ENCODE measurements at places on chromosomes 4 and X. TPM values are rescaled to one million over a fixed set of nuclear protein-coding genes. Genes with fewer than 3 reads are reported as not detected.

SLC10A4 gene
- total RNA-seq, result 10.1 TPM

GRCh38 chr4:185201977-185202962, 1.5 kb downstream of the CFAP97 start:
- H3K4me3 ChIP-seq, result peak overlapping the region; percentile 90
- peak overlapping the region; percentile 98 for H3K27ac ChIP-seq
- peaks cover 3% of the 10 kb centered on the region for H3K27me3 ChIP-seq
- peaks cover 32% of the 10 kb centered on the region for H3K4me1 ChIP-seq

DNA sequence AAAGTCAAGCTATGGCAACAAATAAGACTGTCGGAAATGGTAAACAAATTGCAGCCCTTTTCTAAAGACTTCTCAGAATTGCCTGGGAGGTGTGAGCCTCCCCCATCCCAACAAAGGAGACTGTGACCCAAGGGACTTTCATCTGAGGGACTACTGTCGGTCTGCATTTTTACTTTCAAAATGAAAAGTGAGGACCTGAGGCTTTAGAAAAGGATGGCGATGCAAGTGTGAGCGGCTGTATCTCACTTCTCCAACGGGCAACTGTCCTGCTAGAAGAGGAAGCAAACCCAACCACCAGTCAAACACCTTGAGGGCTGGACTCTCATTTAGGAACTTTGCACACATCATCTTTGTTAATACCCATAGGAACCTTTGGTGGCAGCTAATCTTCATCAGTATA, 62.6 kb upstream of the CLNK start:
- H3K36me3 ChIP-seq, result no peaks in the 10 kb centered on the region
- H3K27me3 ChIP-seq, result no peaks in the 10 kb centered on the region
- no peak overlapping the region for H3K4me3 ChIP-seq
- H3K4me1 ChIP-seq, result peaks cover 11% of the 10 kb centered on the region
- DNase-seq, result no peak

DNA sequence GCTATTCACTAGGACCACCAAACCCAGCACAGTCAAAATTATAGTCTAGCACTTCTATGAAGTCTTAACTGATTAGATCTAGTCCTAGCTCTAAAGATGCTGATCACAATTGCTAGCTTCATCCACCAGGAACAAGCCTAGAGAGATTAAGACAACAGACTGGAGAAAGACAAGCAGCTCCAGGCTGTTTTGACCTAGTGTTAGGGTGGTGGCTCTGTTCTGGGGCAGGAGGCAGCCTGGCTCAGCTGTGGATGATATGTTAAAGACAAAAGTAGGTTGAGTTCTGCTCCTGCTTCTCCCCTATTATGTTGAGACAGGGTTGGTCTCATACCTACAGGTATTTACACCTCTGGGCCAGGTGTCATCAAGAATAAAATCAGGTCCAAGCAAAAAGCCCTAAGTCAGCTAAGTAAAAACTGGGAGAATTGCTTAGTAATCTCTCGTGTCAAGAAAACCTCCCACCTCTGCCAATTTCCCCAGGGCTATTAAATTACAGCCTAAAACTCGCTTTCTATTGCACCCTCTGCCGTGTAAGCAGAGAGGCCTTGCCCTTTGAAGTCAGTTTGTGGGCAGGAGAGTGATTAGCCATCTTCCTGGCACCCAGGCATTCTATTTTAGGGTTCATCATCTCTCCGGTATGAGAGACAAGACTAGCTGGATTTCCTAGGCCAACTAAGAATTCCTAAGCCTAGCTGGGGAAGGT, 39.9 kb downstream of the RAB40AL start:
- no peaks in the 10 kb centered on the region for H3K27me3 ChIP-seq
- no peaks in the 10 kb centered on the region for H3K36me3 ChIP-seq
- H3K4me3 ChIP-seq, result no peak overlapping the region
- H3K27ac ChIP-seq, result no peak overlapping the region
- DNase-seq, result no peak

DNA sequence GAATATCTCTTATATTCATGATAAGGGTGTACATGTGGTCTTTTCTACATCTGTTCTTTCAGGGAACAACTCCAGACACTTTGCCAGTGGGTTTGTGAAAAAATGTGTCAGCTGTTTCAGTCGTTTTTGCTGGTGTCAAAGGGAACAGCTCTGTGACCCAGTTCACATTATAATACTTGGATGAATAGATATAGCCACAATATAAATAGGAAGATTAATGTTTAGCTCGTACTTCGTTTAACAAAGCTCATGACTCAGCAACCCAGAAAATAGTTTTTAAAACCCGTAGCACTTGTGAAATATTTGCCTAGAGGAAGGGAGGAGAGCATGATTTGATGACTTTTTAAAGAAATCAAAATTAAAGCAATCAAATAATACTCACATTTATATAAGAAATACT, 7.9 kb downstream of the LIAS start:
- no peaks in the 10 kb centered on the region for H3K27me3 ChIP-seq
- H3K4me3 ChIP-seq, result no peak overlapping the region
- H3K27ac ChIP-seq, result no peak overlapping the region
- peaks cover 20% of the 10 kb centered on the region for H3K4me1 ChIP-seq
- H3K36me3 ChIP-seq, result peaks cover 13% of the 10 kb centered on the region

- no peaks in the 10 kb centered on the region for H3K27me3 ChIP-seq
- DNase-seq, result no peak
- H3K27ac ChIP-seq, result peak overlapping the region; percentile 28
- H3K36me3 ChIP-seq, result peaks cover 4% of the 10 kb centered on the region
Measured at GRCh38 chr4:56129431-56129861, 180.7 kb downstream of the CEP135 start.

TRIM61 gene
- 2.4 TPM for total RNA-seq

DNA sequence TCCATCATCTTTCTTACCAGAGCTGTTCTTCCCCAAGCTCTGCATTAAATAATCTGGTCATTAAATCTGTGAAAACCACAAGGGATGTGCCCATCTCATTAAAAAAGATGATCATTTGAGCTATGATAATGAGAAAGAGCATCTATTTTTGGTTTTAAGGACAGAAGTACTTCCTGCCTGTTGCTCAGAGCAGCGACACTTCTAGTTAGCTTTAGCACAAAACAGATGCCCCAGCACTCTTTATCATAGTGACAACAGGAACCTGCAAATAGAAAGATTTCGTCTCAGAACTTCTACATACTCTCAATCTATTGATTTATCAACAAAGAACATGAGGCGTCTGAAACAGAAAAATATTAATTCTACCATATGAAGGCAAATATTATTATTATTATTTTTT, 140.1 kb downstream of the APBB2 start:
- peaks cover 39% of the 10 kb centered on the region for H3K4me1 ChIP-seq
- H3K27ac ChIP-seq, result no peak overlapping the region
- H3K4me3 ChIP-seq, result no peak overlapping the region

DNA sequence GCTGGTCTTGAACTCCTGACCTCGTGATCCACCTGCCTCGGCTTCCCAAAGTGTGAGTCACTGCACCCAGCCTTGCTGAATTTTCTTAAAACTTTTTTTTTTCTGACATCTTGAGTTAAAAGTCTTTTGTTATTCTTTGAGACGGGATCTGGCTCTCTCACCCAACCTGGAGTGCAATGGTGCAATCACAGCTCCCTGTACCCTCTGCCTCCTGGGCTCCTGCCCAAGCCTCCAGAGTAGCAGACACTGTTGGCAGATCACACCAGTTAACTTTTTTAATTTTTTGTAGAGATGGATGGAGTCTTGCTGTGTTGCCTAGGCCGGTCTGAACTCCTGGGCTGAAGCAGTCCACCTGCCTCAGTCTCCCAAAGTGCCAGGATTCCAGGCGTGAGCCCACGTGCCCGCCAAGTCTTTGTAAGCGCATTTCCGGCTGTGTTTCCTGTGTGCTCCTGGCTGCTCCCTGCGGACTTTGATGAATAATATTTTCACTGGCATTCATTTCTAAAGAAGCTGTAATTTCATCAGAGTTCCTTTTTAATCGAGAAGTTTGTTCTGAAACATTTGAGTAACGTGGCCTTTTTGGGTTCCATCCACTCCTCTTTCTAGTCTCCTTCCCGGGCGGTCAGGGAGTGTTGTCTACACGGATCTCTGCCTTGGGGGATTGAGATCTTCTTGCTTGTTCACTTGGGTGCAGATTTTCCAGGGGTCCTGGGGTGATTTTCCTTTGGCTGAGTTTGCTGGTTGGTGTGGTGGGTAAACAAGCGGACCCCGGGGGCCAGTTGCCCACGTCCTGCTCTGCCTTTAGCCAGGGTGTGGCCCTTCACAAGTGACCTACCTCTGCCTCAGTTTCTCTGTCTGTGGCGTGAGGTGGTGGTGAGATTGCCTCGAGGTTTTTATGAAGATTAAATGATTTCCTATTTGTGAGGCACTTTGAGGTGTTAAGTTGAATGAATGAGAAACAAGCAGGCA, 44.4 kb downstream of the PCGF3 start:
- no peaks in the 10 kb centered on the region for H3K27me3 ChIP-seq
- no peaks in the 10 kb centered on the region for H3K4me1 ChIP-seq
- no peak overlapping the region for H3K4me3 ChIP-seq
- peaks cover 38% of the 10 kb centered on the region for H3K36me3 ChIP-seq

DNA sequence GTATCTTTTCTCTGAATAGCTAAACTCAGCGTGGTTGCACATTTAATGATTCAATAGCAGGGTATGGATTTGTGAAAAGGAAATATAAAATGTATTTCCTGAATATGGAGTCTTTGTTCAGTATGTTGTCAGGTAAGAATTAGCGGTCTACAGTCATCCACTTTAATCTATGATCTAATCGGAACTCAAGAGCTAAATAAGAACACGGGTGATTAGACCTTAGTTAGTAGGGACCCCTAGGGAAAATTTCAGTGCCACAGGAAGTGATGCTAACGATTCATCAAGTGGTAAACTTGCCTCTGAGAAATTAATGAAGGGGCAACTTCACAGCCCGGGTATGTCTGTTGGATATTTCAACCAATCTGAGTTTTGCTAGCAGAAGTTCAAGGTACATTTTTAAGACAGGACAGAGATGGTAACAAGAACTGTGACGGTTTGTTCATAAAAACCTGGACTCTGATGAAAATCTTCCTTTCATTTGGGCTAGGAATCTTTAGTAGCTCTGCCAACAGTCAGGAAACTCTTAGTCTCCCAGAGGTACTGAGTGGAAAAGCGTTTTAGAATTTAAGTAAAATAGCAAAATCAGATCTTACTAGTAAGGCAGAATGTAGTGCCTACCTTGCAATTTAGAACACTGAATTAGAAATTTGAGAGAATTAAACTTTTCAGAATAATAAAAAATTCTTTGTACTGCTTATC, 47.1 kb downstream of the PCDH7 start:
- no peaks in the 10 kb centered on the region for H3K27me3 ChIP-seq
- H3K27ac ChIP-seq, result peak overlapping the region; percentile 28
- H3K4me3 ChIP-seq, result no peak overlapping the region
- DNase-seq, result no peak

DNA sequence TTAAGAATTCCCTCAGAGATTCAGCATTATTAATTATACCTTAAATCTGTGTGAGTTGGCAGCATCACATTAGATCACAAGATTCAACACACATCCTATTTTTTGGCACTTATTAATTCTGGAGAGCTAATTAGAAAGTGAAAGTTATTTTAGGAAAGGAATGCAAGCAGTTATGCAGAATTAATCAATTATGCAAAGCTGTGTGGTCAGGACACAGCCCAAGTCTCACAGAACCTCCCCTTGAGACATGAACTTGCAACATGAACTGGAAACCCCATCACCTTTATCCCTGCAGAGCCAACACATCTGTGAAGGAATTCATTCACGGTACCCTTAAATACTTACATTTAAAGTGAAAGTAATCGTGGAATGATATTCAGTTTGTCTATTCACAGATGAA, 80.5 kb downstream of the TSPAN5 start:
- no peaks in the 10 kb centered on the region for H3K36me3 ChIP-seq
- peaks cover 8% of the 10 kb centered on the region for H3K4me1 ChIP-seq
- DNase-seq, result no peak
- H3K27ac ChIP-seq, result no peak overlapping the region
- no peaks in the 10 kb centered on the region for H3K27me3 ChIP-seq
- H3K4me3 ChIP-seq, result no peak overlapping the region

DNA sequence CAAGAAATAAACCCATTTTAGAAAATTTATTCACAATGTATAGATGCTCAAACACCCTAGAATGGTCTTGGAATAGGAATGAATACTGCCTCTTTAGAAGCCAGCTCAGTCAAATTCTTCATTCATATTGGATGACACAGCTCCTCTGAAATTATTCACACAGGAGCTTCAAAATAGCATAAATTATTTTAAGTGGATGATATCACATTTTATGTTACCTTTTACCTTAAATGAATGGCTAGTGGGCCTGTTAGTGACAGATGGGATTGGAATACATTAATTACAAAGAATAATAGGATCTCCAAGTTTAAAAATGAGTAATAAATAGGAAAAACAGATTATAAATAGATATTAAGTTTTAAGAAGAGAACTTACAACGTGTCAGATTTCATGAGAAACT, 184.4 kb downstream of the GABRB1 start:
- H3K36me3 ChIP-seq, result no peaks in the 10 kb centered on the region
- H3K27ac ChIP-seq, result no peak overlapping the region
- H3K27me3 ChIP-seq, result no peaks in the 10 kb centered on the region
- H3K4me3 ChIP-seq, result no peak overlapping the region
- H3K4me1 ChIP-seq, result peaks cover 15% of the 10 kb centered on the region

DCHS2 gene
- total RNA-seq, result 5.1 TPM

GLRA2 gene
- not detected for total RNA-seq

GRCh38 chrX:10110316-10110935, 46.3 kb upstream of the CLCN4 start:
- peaks cover 13% of the 10 kb centered on the region for H3K4me1 ChIP-seq
- DNase-seq, result no peak
- no peak overlapping the region for H3K27ac ChIP-seq
- no peak overlapping the region for H3K4me3 ChIP-seq
- no peaks in the 10 kb centered on the region for H3K27me3 ChIP-seq

P2RY4 gene
- total RNA-seq, result 1.1 TPM

IL2 gene
- total RNA-seq, result not detected

MAGEE2 gene
- not detected for total RNA-seq

- H3K4me1 ChIP-seq, result peaks cover 16% of the 10 kb centered on the region
- H3K36me3 ChIP-seq, result peaks cover 11% of the 10 kb centered on the region
- peak overlapping the region; percentile 5 for H3K27ac ChIP-seq
- no peak for DNase-seq
- no peak overlapping the region for H3K4me3 ChIP-seq
Measured at GRCh38 chrX:18973527-18974192, 10.3 kb downstream of the PHKA2 start.

PCDH7 gene
- 74.3 TPM for total RNA-seq

GRCh38 chr4:181770971-181771370, 472.2 kb upstream of the TENM3 start:
- H3K27me3 ChIP-seq, result no peaks in the 10 kb centered on the region
- peaks cover 9% of the 10 kb centered on the region for H3K4me1 ChIP-seq
- H3K27ac ChIP-seq, result no peak overlapping the region
- peaks cover 5% of the 10 kb centered on the region for H3K36me3 ChIP-seq

GRCh38 chr4:40606239-40606767, 23.4 kb downstream of the RBM47 start:
- no peak for DNase-seq
- peaks cover 10% of the 10 kb centered on the region for H3K4me1 ChIP-seq
- H3K27ac ChIP-seq, result no peak overlapping the region
- peaks cover 6% of the 10 kb centered on the region for H3K36me3 ChIP-seq
- H3K4me3 ChIP-seq, result no peak overlapping the region
- H3K27me3 ChIP-seq, result no peaks in the 10 kb centered on the region

TMPRSS11B gene
- total RNA-seq, result not detected

MAGEC1 gene
- total RNA-seq, result not detected

GRCh38 chr4:1130316-1131186, 17.2 kb upstream of the RNF212 start:
- no peak overlapping the region for H3K4me3 ChIP-seq
- no peaks in the 10 kb centered on the region for H3K4me1 ChIP-seq
- no peak for DNase-seq
- no peak overlapping the region for H3K27ac ChIP-seq
- peaks cover 58% of the 10 kb centered on the region for H3K27me3 ChIP-seq
- no peaks in the 10 kb centered on the region for H3K36me3 ChIP-seq

GPM6B gene
- 7.0 TPM for total RNA-seq

FGF2 gene
- total RNA-seq, result 13.0 TPM

ARX gene
- not detected for total RNA-seq

GRCh38 chr4:147778942-147779341, 47.1 kb downstream of the ARHGAP10 start:
- H3K4me3 ChIP-seq, result no peak overlapping the region
- no peak overlapping the region for H3K27ac ChIP-seq
- H3K4me1 ChIP-seq, result peaks cover 13% of the 10 kb centered on the region
- H3K36me3 ChIP-seq, result no peaks in the 10 kb centered on the region
